ENCODE measurements at places on chromosomes 6 and 20.
A peak's percentile ranks its signal among the peaks of the same experiment; 100 is the strongest.

GRCh38 chr6:411402-412145 is 20.0 kb downstream of the IRF4 start:
- DNase-seq, result no peak

- no peak for DNase-seq
Observed at GRCh38 chr6:63023726-63024125, 187.5 kb upstream of the FKBP1C start.

- no peak for DNase-seq
Observed at GRCh38 chr20:47531458-47531857, 29.8 kb downstream of the NCOA3 start.

GRCh38 chr6:135577059-135577538 is 79.6 kb upstream of the AHI1 start:
- DNase-seq, result peak; percentile 55

- no peak for DNase-seq
Observed at GRCh38 chr20:24859539-24859938, 89.5 kb upstream of the CST7 start.

DNA sequence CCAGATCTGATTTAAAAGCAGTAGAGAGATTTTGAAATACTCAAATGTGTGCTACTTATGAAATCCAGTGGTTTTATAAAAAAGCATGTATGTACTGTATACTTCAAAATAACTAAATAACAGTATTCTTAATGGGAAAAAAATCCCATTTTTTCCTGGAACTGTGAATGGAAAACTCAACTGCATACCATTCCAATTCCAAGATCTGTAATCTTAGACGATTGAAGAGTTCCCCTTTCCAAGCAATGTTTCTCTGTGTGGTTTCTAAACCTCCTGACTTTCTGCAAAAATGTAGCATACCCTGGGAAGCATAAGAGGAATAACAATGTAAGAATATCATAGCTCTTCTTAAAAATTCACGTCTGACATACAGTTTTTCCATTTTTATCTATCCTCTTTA is 40.3 kb upstream of the HIVEP2 start:
- DNase-seq, result no peak

GRCh38 chr6:101352316-101352715 is 41.2 kb upstream of the GRIK2 start:
- DNase-seq, result no peak

DNA sequence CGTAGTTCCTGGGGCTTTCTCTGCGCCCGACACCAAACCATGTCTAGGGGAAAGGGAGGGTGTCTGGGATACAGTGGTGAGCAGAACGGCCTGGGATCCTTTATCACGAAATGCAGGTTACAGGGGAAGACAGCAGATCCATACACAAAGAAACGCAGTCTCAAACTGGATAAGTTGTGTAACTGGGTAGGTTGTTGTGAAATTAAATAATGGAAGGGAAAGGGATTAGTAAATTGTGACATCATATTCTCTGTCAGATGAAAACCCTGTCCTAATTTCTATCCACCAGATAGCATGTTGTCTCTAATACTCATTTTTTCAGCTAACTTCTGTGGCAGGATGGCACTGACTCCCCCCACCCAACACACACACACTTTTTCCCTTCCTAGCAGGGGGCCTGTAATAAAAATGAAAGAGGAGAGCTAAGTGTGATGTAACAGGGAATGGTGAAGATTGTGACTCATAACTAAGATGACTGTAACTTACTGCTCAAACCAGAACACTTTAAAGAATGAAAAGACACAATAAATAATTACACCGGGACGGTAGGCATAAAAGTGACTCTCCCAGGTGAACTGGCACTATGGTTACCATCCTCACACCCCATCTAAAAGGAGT is 769 bp upstream of the TRPC4AP start:
- peak; percentile 63 for DNase-seq
